ENCODE measurements at places on chromosomes 5 and 9.

GRCh38 chr5:113212244-113212920, 222.4 kb downstream of the TSSK1B start:
- DNase-seq: peak; percentile 38

DNA sequence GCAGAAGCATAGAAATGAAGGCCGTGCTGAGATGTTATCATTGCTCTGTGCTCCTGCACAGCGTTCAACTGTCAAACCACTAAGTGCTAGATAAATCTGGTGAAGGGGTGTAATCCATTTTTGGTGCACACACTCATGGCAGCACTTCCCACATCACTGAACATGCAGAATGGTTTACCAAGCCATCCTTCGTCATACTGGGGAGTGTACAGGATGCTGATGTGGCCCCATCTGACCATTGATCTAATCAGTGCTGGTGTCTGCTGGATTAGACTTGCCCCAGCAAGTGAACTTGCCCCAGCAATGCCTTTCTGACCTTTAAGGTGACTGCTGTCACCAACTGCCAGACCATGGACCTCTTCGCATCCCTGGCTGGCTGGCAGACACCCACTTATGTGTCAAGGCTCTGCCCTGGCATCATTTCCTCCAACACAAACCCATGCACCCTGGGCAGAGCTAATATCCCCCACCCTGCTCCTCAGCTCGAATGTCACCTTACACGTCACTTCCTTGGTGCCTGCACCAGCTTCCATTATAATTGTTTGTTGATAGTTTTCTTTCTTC, 4.2 kb upstream of the SEMA4D start:
- no peak for DNase-seq

GRCh38 chr9:132249123-132249522, 87.3 kb downstream of the NTNG2 start:
- DNase-seq: no peak

GRCh38 chr9:90064248-90064647, 459.4 kb downstream of the GADD45G start:
- DNase-seq: no peak

DNA sequence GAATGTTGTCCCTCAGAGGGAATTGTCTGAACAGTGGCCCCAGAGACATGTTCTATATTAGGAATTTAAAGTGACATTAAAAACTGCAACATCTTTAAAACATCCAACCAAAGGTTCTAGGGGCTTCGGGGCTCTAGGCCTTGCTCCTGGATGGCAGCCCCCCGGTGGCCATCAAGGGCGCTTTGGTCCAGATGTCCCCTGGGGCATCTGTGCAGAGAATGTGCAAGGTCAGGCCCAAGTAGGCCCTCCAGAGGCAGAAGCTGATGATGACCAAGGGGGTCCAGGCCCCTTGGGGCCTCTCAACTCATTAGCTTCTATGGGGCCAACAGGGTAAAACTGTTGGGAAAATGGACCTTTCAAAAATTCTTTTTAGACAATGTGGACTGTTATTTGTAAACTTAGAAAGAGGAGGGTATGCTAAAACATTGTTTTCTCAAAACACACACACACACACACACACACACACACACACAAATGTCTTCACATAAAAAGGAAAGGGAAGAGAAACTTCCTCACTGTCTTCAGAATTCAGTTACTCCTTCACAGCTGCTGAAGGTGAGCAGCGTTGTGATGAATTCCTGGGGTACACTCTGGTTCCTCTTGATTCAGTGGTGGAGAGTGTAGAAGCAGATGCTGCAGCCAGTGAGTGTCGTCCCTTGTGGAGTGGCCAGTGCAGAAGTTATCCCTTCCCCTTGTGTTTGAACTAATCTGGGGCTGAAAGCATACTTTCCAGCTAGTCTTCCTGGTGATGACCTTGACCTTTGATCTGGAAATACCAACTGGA, 125.2 kb downstream of the WDR41 start:
- no peak for DNase-seq

DNA sequence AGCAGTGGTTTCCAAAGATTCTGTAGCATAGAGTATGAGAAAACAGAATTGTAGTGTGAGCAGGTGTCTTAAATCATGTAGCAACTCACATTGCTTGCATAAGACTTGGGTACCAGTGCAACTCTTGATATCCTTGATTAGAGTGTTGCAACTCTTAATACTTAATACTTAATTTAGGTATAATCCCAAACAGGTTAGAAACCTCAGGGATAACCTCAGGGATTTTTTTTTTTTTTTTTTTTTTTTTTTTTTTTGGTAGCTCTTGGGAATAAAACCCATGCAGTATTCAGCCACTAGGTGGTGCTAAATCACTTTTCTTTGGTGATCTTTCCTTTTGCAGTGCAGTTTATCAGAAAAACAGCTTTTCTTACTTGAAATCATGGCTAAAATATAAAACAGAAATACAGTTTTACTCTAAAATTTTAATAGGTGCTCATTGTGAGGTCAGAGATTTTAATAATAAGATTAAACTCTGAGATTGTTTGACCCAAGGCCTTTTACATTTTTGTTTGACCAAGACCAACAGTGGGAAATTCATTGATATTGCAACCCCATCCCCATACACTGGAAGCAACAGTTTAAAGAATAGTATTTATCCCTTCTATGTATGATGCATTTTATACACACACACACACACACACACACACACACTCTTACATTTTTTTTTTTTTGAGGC, 55.3 kb downstream of the ERAP1 start:
- peak; percentile 74 for DNase-seq

DNA sequence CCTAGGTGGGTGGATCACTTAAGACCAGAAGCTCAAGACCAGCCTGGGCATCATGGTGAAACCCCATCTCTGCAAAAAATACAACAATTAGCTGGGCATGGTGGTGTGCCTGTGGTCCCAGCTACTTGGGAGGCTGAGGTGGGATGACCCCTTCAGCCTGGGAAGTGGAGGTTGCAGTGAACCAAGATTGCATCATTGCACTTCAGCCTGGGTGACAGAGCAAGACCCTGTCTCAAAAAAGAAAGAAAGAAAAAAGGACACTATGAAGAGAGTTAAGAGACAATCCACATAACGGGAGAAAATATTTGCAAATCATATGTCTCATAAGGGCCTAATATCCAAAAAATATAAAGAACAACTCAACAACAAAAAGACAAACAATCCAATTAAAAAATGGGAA, 57.9 kb downstream of the NDST1 start:
- no peak for DNase-seq

GRCh38 chr9:108859459-108860114, 2.5 kb upstream of the ACTL7A start:
- no peak for DNase-seq

DNA sequence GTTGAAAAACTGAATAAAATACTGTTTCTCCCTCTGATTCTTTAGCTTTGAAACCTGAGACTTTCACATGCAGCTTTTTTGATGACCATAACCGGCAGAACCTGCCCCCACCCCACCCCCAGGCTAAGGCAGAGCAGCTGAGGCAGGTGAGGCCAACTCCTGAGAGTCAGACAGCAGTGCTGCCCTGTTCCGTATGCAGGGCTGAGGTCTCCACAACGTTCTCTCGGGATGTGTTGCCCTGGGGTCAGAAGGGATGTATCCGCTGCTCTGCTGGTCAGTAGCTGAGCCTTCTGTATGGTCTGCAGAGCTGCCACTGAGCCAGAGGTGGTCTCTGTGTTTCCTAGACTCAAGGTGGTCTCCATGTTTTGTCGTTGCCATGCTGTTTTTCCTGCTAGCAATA, 190.5 kb downstream of the AOPEP start:
- no peak for DNase-seq
